Stimulated activated CD4-positive, alpha-beta T cell treated with anti-CD3 and anti-CD28 coated beads, Interleukin-2, amount 100 ng/mL, for 24 hours (primary cell): ENCODE measurements at places on chromosomes 1 and 21.

DNA sequence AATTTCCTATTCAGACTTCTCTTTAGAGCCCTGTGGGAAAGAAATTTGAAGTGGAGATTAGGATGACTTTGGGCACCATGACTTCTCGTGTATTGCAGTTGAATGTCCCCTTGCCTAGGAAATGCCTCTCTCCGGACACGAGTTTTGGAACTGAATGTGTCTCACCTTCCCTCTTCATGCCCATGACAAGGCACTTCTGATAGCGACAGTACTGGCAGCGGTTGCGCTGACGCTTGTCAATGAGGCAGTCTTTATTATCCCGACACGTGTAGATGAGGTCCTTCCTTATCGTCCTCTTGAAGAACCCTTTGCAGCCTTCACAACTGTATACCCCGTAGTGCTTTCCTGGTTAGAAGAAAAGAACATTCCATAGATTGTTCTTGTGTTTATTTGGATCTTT, 28.1 kb downstream of the RXRG start:
- no peak for DNase-seq

- DNase-seq: no peak
Measured at GRCh38 chr1:86466109-86466844, 2.5 kb upstream of the CLCA1 start.

DNA sequence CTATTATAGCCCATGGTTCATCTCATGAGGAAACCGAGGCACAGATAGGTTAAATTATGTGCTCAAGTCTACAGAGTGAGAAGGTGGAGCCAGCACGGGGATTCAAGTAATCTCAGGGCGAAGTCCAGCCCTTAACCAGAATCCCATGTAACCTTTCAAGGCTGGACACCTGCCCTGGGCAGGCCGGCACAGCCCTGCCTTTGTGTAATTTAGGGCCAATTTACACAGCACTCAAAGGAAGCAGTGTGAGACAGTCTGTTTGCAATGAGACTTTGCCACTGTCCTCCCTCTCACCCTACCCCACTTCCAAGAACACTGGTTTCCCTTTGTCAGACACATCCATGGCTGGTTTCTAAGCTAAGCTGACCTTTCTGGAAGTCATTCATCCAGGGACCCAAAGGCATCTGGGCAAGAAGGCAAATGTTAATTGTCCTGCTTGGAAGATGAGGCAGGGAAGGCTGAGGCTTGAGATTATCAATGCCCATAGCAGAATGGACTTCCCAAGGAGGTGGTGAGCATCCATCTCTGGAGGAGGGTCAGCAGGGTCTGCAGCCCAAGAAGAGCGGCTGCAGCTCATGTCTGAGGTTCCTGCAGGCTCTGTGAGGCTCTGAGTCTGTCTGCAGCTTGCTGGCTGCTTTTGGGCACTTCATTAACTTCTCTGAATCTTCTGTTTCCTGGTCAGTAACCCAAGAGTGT, 159.2 kb downstream of the TRABD2B start:
- no peak for DNase-seq

GRCh38 chr1:100700586-100700985, 19.0 kb upstream of the VCAM1 start:
- no peak for DNase-seq

DNA sequence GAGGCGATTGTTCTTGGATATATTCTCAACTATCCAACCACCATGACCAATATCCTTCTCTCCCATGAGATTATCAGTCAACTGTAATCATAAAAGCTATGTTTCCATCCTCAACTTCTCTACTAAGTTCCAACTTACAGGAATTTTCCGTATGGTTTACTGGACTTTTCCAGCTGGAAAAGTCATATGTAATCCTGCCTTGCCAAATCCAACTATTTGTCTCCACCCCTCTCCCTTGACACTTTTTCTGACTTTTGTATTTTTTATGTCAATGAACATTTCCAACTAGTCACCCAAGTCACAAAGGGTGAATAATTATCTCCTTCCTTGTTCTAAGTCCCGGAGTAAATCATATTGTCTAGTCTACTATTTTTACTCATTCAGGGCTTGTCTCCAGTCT, 293.1 kb downstream of the USP25 start:
- no peak for DNase-seq

GRCh38 chr1:157147906-157148700, 9.9 kb upstream of the ETV3 start:
- DNase-seq: no peak

DNA sequence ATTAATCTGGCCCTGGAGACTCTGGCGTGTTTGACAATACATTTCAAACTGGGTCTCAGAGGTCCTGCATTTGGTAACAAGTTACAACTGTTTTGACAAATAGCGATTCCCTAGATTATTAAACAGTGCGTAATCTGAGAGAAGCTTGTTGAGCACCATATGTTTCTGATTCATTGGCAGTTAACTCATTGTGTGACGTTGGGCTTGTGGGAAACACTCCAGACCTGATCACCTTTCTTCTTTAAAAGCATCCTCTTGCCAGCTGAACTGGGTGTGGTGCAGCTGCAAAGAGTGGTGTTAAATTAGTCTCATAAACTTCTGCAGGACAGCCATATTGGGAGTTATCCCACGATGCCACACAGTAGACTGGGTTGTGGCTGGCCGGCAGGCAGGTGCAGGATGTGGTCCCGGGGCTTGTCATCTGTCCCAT, 82.7 kb downstream of the CDC7 start:
- DNase-seq: no peak

GRCh38 chr1:78275456-78275855, 215.3 kb upstream of the PTGFR start:
- DNase-seq: no peak

GRCh38 chr1:47444562-47445465, 7.0 kb downstream of the FOXD2 start:
- DNase-seq: peak; percentile 65

DNA sequence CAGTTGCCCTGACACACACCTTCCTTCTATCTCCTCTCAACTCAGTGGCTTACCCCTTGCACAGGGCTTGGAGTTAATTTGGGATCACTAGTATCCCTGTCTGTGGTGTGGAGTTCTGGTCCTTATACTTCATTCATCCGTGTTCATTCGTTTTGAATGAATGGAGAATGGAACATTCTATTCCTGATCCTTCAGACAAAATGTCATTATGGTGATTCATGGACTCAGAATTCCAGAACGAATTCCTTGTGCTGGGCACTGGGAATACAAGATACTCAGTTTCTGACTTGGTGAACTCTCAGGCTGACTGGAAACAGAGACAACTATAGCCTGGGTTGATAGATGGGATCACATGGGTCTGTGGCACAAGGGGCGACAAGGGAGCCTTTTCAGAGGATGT, 49.9 kb upstream of the TRABD2B start:
- no peak for DNase-seq

DNA sequence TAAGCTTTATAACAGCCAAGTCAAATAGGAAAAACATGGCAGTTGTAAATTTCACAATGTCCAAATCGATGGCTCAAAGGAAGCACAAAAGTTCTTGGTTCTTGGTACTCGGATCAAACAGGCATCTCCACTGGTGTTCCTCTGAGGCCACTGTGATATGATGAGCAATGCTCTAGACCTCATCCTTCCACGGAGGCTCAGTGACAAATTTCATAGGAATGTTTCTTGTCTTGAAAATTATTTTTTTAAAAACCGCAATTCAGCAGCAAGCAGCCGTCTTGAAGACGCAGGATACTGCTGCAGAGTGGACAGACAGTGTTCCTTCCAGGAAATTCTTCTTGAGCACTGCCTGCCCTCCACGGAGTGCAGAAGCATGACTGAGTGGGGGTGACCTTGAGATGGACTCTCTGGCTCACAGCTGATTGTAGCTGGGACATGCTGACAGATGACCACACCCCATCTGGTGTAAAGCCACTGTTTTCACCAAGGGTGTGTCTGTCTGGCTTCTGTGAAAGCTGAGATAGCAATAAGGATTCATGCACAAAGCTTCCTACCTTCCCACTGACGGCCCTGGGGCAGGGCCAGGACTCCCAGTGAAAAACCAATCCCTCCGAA, 61.9 kb downstream of the TIAM1 start:
- no peak for DNase-seq

- no peak for DNase-seq
Measured at GRCh38 chr1:152756872-152757271, 953 bp upstream of the KPRP start.

DNA sequence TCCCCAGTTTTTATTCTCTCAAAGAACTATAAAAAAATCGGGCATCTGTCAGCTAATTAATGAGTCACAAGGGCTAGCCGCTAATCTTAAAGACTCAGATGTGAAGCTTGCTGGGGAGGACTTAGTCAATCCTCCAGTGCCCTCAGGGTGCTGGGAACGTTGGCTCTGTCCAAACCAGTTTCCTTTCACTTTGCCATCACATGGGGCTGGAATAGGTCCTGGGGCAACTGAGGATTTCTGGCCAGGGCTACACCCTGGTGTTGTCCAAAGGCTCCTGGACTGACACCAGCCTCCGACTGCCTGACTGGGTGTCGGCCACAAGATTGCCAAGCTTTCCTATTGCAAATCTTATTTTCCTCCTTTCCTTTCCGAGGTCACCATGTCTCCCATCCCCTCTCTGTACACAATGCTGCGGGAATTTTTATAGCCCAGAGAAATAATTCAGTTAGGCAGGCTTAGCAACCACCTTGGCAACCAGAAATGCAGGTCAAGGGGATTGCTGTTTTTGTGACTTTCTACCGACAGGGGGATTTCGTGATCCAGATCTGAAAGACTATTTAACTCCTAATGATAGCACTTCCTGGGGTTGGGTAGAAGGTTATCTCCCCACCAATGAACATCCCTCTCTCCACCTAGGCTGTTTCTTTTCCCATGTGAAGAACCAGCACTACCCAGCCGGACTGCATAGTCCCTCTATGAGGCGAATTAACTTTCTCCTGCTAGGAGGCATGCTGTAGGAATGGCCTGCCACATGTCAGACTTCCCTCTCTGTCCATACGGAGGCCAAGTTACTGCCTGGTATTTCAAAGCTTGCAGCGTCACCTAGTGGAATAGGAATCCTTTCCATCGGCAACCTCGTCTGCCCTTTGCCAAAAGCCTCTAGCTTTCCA, 29.9 kb upstream of the CTBS start:
- no peak for DNase-seq

GRCh38 chr1:163836481-163836880, 514.7 kb downstream of the NUF2 start:
- DNase-seq: no peak

GRCh38 chr1:117433943-117434342, 66.7 kb downstream of the MAN1A2 start:
- DNase-seq: no peak

DNA sequence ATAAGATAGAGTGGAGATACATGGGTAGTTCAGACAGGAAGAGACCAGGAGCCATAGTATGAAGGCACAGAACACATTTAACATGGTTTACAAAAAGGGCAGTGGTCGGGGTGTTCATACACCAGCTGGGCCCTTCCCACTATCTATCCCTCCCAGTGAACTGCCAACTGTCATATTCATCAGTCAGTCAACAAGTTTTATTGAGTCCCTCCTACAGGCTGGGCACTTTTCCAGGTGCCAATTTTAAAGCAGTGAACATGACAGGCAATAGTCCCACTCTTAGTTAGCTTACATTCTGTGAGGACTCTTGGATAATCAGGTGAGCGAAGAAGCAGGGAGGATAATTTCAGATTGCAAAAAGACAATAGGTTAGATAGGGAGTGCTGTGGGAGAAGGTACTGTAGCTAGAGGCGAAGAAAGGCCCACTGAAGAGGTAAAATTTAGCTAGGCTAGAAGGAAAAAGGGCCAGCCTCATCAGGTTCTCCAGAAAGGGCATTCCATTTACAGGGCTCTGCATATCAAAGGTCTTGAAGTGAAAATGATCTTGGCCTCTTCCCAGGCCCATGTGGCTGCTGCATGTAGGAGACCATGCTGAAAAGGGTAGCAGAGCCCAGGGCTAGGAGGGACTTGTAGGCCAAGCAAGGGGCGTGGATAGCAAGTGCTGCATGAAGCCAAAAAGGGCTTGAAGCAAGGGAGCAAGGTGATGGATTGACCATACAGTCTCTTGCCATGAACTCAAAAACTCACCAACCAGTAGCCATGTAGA, 274.7 kb upstream of the SNX7 start:
- DNase-seq: no peak

GRCh38 chr1:17170571-17170970, 34.4 kb upstream of the PADI1 start:
- DNase-seq: no peak
